ENCODE measurements at places on chromosomes 16 and 17.

- DNase-seq = no peak
Measured at GRCh38 chr16:27597361-27597760, 47.4 kb downstream of the KATNIP start.

GRCh38 chr16:89335803-89336485 is 118.4 kb downstream of the ZNF778 start:
- DNase-seq = no peak

GRCh38 chr17:64491034-64491860 is 5.6 kb downstream of the POLG2 start:
- no peak for DNase-seq

GRCh38 chr17:17205368-17206123 is 587 bp downstream of the PLD6 start:
- no peak for DNase-seq

GRCh38 chr17:58660621-58661020 is 31.2 kb downstream of the TEX14 start:
- no peak for DNase-seq

DNA sequence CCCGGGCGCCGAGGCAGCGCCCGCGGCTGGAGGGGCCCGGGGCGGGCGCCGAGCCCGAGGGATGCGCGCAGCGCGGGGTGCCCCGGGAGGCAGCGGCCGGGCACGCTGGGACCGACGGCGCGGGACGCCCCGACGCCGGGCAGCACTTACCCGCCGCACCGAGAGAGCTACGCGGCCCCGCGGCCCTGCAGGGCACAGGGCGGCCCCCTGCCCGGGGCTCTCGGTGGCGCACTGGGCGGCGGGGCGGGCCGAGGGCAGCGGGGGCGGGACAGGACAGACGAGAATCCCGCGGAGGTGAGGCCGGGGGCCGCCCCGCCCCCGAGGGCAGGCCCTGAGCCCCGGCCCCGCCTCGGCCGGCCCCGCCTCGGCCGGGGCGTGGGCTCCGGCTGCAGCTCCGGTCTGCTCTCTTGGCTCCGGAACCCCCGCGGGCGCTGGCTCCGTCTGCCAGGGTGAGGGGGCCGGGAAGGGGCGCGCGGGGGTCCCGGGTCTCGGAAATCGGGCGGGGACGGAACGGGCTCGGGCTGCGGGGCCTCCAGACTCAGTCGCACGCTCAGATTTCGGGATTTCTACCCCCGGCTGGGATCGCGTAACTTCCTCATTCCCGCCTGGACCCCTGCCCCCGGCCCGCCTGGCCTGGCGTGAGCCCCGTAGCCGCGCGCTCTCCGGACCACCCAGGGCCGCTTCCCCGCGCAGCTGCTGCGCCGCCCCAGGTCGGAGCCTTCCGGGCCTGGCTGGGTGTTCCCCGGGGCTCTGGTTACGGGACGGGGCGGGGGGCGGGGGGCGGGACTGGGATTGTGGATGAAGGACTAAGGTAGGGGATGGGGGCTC is at the start of gene PLD2:
PLD2 (plus strand) TSS at position 376 of the 828 bp plus-strand sequence. CDS start 621 bp downstream, outside the sequence.
- peak; percentile 31 for DNase-seq

- DNase-seq = no peak
Measured at GRCh38 chr17:53635444-53635843, 187.3 kb upstream of the KIF2B start.

DNA sequence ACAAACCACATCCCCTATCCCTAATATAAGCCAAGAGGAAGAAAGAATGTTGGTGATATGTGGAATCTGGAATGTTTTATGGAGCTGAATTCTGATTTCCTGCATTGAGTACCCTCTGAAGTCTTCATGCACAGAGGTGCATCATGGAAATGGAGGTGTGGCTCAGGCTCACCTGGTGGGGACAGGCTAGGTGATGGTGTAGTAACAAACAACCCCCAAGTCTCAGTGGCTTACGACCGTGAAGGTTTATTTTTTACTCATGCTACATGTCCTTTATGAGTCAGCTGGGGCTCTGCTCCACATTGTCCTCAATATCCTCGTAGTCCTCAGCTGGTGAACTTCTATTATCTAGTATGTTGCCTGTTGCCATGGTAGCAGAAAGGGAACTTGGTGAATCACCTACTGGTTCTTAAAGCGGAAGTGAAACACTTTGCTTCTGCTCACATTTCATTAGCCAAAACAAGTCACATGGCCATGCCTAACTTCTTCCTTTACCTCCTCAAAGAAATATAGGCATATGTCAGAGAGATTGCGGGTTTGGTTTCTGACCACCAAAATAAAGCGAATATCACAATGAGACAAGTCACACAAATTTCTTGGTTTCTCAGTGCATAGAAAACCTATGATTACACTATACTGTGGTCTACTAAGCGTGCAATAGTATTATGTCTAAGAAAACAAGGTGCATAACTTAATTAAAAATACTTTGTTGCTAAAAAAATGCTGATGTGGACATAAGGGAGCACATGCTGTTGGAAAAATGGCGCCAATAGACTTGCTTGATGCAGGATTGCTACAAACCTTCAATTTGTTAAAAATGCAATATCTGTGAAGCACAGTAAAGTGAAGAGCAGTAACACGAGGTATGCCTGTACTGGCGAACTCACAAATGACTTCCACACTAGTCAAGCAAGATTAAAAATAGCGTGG is at the start of gene PMFBP1:
PMFBP1 (minus strand) TSS at position 51 of the 930 bp plus-strand sequence. CDS start 947 bp downstream, outside the sequence.
- DNase-seq = no peak

- DNase-seq = no peak
Measured at GRCh38 chr17:21313320-21313719, 28.8 kb downstream of the MAP2K3 start.

DNA sequence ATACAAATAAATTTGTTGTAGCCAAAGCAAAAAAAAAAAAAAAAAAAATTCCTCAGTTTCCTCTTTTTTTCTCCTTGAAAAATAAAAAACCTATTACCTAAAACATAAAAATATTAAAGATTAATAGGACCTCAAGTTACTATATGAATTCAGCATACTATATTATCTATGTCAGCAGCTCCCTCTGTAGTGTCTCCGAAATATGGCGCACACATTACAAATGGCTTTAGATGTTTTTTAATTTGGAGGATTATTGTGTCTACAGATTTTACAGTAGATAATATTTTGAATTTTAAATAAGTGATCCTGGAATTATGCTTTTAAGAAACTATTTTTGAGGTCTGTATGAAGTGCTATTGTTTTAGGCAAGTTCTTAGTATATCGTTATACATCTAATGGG is 94.4 kb downstream of the NLK start:
- no peak for DNase-seq

- DNase-seq = no peak
Measured at GRCh38 chr16:1820096-1820945, 6.3 kb downstream of the HAGH start.

GRCh38 chr17:63075969-63076368 is 109.9 kb downstream of the TANC2 start:
- DNase-seq = no peak

DNA sequence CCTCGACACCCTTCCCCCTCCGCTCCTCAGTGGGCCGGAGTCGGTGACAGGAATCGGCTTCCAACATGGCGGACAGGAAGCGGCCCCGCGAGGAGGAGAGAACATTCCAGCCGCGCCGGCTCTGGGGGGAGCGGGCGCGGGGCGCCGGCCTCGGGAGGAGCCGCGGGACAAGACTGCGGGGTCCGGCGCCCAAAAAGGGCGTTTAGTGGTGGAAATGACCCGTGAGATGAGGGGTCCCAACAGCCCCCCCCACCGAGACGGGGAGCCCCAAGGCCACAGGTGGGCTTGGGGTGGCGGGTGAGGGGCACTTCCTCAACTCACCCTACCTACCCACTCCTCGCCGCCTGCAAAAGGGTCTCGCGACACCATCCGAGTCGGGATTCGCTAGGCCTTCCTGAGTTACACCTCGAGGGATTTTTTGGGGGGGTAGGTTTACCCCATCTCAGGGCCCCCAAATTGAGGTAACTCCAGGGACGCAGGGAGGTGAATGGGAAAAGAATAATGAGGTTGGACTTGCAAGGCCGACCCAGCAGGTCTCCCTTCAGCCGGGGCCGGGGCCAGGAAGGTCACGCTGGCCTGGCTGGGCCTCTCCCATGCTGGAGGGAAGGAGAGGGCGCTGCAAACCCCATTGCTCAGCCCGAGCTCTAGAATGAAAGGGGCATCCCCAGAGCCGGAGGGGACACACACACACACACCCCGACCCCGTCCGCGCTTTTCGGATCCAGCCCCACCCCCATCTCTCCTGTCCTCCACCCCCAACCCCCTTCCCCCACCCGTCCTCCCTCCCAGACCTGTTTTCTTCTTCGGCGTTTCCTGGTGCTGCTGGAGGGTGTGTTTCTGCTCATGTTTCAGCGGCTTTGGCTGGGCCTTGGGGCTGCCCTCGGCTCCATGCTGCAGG is 707 bp downstream of the NUFIP2 start:
- peak; percentile 54 for DNase-seq

DNA sequence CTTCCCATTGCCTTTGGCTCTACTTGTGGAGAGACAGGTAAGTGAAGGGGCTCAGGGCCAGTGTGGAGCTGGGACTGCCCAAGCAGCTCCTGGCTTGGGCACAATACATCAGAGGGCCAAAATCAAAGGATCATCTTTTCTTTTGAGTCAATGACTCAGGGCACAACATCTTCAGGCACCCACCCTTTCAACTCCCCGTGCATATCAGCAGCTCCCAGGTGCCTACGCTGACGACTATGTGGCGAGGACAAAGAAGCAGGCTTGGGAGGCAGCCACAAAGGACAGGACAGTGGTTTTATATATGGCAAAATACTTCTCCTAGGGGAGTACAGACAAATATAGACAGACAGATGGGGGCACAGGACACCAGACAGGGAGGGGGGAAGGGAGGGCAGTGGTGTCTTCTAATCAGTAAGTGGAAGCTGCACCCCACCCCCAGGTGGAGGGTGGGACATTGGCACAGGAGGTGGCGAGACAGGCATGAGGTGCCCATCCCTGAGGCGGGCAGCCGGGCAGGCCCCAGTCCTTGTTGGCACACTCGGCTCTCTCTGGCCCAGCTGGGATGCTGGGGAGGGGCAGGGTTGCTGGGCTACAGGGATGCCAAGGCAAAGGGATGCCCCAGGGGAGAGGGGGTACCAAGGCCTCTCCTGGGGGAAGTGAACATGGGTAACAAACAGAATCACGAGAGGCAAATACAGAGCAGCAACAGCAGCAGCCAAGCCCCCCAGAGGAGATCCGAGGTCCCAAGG is 7.7 kb upstream of the ARL5C start:
- DNase-seq = no peak
